ENCODE measurements at places on chromosomes 2 and 18. TPM values are rescaled to one million over a fixed set of nuclear protein-coding genes. Genes with fewer than 3 reads are reported as not detected.

The CHAC2 gene
- 6.8 TPM for total RNA-seq

The RAB17 gene
- 7.2 TPM for total RNA-seq

The CAPG gene
- 196 TPM for total RNA-seq

The ABHD1 gene
- 0.17 TPM for total RNA-seq

The SIX3 gene
- total RNA-seq, result not detected

The ASB18 gene
- total RNA-seq, result not detected

The ST8SIA5 gene
- total RNA-seq, result not detected

The PTPN2 gene
- total RNA-seq, result 47.0 TPM

The HAAO gene
- total RNA-seq, result not detected

The ERFE gene
- 3.2 TPM for total RNA-seq

The ACADL gene
- total RNA-seq, result not detected

The RTKN gene
- 206 TPM for total RNA-seq

The SP5 gene
- not detected for total RNA-seq

Data from mammary epithelial cell (primary cell).